ENCODE measurements at places on chromosomes 3 and 15.

- DNase-seq = no peak
These were observed 43.1 kb upstream of the HES1 start for GRCh38 chr3:194092881-194093301.

DNA sequence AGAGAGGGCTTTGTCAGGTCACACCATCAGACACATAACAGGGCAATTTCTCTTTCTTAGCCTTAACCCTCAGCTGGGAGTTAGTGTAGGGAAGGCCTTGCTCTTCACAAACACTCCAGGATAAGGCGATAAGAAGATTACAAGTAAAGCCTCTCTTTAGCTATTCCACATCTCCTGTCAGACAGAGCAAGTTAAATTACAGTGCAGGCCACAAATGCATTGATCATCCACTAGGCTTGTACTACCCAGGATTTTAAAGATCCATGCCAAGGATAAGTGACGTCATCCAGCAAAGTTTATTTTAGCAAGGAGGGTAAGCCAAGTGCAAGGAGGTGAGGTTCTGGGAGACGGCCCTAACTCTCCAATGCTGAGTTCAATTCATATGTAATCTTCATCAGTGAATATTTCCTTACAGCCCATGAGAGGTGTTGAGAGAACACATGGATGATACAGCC is 890.6 kb upstream of the NR2F2 start:
- peak; percentile 15 for DNase-seq

- no peak for DNase-seq
These were observed 392.2 kb downstream of the KCNH8 start for GRCh38 chr3:19540464-19540863.

DNA sequence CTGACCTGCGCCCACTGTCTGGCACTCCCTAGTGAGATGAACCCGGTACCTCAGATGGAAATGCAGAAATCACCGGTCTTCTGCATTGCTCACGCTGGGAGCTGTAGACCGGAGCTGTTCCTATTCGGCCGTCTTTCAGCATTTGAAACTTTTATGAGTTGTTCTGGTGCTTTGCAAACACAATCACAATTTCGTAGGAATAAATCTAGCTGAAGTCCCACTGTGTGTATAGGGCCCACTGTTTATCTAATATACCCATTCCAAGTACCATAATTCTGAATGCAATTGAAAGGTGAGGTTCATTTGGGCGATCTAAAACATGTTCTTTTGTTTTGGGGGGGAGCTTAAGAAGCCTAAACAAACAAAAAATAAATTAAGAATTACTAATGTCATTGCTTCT is 572.1 kb downstream of the FGF12 start:
- no peak for DNase-seq

- DNase-seq = no peak
These were observed 100.2 kb downstream of the LARS2 start for GRCh38 chr3:45488591-45488990.

DNA sequence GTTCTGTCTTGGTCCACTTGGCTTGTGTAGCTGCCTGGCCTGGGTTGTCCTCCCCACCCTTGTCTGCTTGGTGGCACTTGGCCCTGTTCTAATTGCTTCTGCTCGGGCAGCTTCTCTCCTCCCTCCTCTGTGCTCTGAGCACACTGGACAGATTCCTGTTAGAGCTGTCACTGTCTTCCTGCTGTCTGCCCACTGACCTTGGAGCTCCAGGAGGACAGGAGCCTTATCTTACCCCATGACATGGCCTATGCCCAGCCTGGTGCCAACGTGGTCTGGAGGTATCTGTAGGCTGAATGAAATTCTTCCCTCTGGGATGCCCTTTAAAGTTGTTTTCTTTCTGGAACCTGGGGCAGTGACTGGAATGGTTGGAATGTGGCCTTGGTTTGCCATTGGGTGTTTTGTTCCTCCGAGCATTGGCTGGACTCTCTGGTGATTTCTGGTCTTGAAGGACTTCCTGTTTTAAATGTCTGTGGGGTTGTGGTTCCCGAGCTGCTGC is 94.1 kb downstream of the FAM43A start:
- no peak for DNase-seq

GRCh38 chr15:31366169-31366734 is 39.6 kb downstream of the KLF13 start:
- peak; percentile 12 for DNase-seq

DNA sequence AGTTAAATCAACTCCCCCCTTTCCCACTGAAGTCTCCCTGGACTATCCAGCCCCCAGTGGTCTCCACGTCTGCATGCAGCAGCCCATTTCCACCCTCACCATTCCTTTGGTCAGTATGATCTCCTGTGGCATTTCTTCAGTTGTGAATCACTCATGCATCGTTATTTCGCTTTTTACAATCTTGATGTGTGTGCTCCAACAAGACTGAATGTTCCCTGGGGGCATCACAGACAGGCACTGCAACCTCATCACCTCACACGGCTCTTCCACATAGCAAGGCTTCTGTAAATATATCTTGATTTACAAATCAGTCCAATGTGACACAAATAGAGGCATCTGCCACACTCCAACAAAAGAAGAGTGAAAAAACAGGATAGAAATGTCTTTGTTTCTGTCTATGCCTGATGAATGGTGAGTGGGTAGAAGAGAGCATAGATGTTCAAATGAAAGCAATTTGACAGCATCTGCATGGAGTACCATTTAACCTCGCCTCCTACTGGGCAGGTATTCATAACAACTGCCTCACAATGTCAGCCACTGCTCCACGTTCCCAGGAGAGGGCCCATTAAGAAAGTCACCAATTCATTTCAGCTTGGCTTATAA is 5.2 kb downstream of the HEG1 start:
- DNase-seq = no peak

GRCh38 chr3:14472471-14473351 is 67.4 kb downstream of the GRIP2 start:
- DNase-seq = peak; percentile 90

DNA sequence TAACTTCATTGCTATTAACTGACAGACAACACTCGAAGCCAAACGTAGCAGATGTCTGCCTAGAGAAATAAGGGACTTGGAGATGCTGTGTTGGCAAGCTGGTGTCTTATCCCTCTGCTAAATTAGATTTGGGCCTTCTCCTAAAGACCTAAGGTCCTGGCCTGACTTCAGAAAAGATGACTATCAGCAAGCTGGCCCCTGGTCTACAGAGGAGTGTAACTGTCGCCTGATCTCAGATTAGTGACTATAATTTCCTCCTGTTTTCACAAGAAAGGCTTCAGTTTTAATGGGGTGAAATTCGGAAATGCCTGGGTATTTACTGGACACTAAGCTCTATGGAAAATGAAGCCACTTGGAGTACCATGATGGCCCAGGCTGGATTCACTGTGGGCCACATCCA is 53.1 kb upstream of the SLC7A14 start:
- DNase-seq = no peak

DNA sequence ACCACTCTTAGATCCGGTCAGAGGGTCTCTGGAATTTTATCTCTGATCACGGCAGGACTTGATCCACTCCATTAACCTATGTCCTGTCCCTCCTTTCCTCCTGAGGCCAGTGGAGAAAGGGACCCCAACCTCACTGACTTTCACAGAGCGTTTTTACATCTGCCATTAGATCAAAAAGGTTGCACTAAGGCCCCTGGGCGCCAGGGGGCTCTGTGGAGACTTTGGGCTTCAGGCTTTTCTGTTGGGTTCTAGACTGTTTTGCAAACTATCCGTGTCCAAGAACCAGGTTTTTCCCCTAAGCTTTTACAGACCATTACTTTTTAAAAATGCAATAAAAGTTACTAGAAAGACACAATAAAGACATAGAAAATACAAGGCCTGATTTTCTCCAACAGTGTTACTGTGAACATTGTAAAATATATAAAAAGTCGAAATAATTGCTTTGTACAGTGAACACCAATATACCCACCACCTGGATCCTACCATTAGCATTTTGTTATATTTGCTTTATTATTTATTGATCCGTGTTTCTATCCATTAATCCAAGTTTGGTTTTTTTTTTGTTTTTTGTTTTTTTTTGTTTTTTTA is 159.7 kb downstream of the POLR2M start:
- DNase-seq = peak; percentile 23

DNA sequence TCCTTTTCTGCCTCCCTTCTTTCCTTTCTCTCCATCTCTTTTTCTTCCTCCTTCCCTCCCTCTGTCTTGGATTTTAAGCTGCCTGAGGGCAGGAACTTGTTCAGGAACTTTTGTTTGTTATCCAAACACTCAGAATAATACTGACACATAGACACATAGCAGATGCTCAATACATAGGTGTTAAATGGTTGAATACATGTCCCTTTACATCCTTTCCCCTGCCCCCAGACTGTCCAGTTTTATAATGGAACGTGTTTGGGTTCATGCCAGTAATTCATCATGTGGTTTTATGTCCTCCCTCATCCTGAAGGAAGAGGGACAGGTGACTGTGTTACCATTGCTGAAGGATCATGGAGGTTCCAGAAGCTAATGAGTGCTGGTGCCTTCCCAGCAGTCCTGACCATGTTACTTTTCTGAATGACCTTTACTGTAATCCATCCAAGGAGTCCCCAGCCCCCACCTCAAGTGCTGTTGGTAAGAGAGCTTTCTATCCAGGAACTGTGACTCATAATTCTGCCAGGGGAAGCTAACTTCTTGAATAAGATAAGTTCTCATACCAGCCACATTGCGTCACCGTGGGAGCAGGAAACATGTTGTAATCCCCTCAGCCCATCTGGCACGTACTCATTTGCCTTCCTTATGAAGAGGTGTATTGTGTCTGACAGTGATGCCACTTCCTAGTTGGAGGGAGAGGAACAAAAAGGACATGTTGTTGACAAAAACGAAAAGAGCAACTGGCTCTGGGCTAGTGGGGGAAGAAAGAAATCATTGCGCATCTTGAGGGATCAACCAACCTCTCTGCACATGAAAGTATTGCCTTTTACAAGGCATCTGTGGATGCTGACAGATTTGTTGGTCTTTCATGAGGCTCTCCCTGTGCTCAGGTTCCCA is 52.4 kb downstream of the IL1RAP start:
- DNase-seq = peak; percentile 100

DNA sequence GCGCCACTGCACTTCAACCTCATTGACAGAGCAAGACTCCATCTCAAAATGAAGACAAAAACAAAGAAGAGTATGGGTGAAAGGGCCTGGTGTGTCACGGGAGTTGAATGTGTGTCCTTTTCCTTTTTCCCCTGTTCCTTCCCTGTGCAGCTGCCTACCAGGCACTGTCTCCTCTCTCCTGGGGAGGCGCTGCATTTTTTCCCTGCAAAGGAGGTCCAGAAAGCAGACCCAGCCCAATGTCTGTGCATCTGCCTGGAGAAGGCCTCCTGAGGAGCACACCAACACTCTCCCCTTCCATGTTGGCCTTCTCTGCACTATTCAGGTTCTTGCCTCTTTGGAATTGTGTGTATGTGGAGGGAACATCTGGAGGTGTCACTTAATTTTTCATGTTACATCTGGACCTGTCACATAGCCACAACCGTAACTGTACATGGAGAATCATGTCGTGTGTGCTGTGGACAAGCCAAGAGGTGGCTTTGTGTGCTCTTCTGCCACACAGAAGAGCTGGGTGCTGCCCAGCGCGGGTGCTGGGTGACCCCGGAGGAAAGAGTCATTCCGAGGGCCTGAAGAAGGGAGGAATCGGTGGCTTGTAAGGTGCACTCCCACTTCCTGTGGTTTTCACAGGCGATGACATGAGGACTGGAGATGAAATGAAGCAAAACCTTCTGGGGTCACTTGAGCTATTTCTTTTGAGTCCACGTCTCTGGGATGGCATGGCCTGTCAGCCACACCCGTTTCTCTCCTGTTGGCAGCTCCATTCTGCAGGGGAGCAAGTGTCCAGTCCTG is 46.5 kb upstream of the CGNL1 start:
- DNase-seq = no peak

DNA sequence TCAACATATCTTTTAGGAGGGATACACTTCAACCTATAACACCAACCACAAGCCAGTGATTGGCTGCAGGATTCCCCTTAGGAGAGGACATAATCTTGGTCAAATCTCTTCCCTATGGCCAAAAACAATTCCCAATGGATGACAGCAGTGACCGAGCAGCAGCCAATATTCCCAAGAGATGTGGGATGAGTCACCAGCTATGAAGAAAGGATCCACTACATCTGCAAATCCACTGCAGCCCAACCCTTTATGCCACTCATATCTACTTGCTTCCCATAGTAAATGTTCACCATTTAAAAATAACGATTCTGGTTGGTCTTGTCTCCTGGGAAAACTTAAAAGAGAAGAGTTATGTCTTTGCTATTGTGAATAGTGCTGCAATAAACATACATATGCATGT is 4.5 kb upstream of the IQCF5 start:
- no peak for DNase-seq

GRCh38 chr3:183796372-183796771 is 29.0 kb downstream of the MAP6D1 start:
- DNase-seq = no peak

DNA sequence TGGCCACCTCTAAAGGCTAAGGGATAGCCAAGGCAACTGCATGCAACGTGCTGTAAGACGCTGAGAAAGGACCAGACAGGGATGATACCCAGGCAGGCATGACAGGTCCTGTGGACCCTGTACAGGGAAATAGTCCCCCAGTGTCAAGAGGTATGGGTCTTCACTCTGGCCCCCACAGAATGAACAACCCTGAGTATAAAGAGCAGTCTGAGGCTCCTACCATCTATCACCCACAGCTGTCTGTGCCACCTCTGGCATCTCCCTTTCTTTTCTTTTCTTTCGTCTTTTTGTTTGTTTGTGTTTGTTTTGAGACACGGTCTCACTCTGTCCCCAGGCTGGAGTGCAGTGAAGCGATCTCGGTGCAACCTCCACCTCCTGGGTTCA is 18.7 kb downstream of the SLC25A20 start:
- no peak for DNase-seq

DNA sequence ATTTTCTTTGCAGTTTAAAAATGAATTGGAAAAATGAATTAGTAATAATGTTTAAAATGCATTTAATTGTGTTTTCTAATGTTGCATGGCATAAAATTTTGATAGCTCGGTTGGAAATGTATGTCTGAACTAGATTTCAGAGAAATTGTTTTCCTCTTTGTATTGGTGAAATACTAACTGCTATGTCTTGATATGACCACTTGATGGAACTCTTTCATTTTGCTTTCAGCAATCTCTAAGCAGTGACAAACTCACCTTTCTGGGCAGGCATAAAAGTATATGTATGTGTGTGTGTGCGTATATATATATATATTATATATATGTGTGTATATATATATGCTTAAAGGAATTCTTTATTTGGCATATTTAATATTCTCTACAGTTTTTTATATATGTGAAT is 239.3 kb upstream of the ZNF717 start:
- no peak for DNase-seq

GRCh38 chr3:143839980-143840379 is 8.3 kb downstream of the SLC9A9 start:
- DNase-seq = no peak

- no peak for DNase-seq
These were observed 479.8 kb upstream of the TBL1XR1 start for GRCh38 chr3:177676947-177677587.

- DNase-seq = no peak
These were observed 51.5 kb upstream of the MYZAP start for GRCh38 chr15:57540211-57540610.

GRCh38 chr3:73716418-73716817 is 91.7 kb upstream of the PDZRN3 start:
- peak; percentile 64 for DNase-seq

All from fibroblast of skin of right quadriceps (primary cell).